Activated naive CD4-positive, alpha-beta T cell (primary cell): ENCODE measurements at places on chromosomes 7 and 10.

GRCh38 chr10:28811639-28812349 is 134.5 kb downstream of the BAMBI start:
- DNase-seq = no peak

GRCh38 chr7:19991936-19992335 is 218.5 kb upstream of the TMEM196 start:
- DNase-seq = no peak

DNA sequence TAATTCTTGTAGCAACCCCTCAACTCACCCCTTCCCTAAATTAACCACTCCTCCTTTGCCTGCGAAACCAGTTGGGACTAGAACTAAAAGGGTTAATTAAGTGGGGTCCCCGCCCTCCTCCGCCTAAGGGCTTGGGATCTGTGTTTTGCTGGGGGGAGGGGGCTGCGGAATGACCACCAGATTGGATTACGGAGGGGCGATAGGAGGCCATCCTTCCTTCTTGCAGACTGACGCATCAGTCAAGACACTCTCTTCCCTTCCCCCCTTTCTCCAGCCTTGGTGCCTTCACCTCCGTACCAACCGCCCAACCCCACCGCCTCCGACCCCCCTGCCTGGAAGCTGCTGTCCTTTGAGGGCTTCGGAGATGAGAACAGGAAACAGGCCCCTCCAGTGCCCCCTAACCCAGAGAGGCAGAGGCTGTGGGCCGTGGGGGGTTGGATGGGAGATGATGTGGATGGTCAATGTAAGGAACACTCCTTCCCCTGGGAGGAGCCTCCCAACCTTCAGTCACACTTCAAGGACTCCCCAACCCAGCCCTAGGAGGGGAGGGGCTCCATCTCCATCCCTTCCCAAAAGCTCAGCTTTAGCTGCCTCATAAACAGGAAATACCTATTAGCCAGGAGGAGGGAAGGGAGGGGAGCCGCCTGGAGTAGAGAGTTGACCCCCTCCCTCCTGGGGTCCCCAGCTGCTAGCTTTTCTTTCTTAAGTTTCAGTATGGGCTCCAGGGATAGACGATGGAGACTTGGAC is 997 bp upstream of the LDB1 start:
- DNase-seq = no peak

- DNase-seq = no peak
These were observed 65.1 kb upstream of the MKRN1 start for GRCh38 chr7:140544388-140544826.

DNA sequence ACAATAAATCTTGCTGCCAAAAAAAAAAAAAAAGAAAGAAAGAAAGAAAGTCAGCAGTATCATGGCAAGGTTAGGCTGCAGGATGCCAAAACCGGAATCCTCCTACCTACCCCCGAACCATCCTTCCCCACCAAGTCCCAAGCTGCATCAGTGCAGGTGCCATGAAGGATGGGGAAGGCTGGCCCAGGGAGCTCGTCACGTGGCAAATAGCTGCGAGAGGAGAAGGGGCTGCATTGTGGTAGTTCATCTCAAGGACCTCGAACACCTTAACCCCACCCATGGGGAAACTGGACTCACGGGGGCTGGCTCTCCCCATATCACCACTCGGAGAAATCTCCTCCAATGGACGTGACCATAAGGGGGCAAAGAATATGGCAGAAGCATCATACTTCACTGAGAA is 86.2 kb downstream of the TACC2 start:
- DNase-seq = no peak

- no peak for DNase-seq
These were observed 80.3 kb downstream of the PLXNA4 start for GRCh38 chr7:132495936-132496335.

DNA sequence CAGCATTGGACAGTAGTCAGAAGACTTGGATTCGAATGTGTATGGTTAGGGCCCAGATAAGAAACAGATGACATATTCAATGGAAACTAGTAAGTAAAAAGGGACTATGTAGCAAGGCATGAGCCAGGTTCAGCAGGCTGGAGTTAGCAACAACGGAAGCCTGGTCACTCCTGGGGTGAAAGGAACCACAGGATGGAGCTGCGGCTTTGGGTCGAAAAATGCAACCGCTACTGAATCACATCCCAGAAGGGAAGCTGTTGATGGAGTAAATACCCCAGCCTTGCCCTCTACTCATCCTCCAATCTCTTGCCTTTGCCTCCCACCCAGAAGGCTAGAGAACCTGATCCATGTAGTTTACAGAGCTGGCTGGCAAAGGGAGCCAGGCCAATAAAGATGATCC is 37.5 kb upstream of the EGR2 start:
- no peak for DNase-seq

DNA sequence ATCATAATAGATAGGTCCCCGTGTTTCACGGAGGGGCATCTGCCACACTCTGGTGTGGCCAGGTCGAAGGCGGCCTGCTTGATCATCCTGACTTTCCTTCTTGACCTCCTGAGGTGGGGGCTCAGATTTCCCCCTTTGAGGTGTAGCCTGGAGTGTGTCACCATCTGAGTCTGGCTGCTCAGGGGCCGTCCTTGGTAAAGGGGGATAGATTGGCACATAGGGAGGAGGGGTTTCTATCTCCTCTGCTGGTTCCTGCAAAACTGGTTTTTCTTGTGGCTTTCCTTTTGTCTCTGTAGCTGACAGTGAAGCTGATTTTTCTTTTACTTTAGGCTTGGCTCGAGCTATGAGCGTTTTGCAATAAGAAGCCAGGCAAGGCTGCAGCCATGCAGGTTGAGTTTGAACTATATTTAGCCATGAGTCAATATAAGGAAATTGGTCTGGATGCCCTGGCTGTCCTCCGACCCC is 7.1 kb upstream of the ZNF117 start:
- DNase-seq = no peak
